ENCODE measurements at places on chromosomes 1 and 21.

DNA sequence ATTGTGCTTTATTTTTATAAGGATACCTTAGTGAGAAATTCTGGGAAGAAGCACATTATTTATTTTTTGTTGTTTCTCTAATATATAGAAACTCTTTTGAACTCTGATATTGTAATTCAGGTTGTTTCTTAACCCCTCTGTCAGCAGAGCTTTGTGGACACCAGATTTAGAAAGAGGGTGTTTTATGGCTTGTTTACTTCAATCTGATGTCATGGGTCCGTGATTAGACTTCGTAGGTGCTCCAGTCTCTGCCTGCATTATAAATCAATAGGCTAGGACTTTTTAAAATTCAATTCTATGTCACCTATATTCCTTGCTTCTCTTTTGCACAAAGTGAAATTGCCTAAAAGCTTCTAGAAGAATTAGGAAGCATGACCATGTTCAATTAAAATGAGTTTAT is 47.3 kb upstream of the CCDC190 start:
- DNase-seq: no peak

- no peak for DNase-seq
These were observed 63.2 kb downstream of the DIRAS3 start for GRCh38 chr1:67987046-67987799.

GRCh38 chr1:9035226-9035625 is 9.0 kb upstream of the SLC2A7 start:
- no peak for DNase-seq

GRCh38 chr1:25543425-25544242 is at the start of gene LDLRAP1:
TSS of gene LDLRAP1 (plus strand) at chr1:25543606. CDS start at chr1:25543699, 93 bp downstream.
- peak; percentile 48 for DNase-seq

DNA sequence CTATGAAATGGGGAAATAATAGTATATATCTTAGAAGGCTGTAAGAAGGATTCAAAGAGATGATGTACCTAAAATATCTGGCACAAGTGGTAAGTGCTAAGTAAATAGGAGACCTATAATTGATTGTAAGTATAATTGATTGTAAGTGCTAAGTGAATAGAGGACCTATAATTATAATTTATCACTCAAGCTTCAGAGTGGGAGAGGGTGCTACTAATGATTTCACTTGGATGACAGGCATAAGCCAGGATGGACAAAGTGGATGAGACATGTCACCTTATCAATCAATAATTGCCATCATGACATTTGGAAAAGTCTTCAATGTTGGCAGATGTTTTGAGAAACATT is 11.2 kb downstream of the RCAN1 start:
- DNase-seq: no peak

- no peak for DNase-seq
These were observed 1.1 kb downstream of the NENF start for GRCh38 chr1:212433577-212434462.

DNA sequence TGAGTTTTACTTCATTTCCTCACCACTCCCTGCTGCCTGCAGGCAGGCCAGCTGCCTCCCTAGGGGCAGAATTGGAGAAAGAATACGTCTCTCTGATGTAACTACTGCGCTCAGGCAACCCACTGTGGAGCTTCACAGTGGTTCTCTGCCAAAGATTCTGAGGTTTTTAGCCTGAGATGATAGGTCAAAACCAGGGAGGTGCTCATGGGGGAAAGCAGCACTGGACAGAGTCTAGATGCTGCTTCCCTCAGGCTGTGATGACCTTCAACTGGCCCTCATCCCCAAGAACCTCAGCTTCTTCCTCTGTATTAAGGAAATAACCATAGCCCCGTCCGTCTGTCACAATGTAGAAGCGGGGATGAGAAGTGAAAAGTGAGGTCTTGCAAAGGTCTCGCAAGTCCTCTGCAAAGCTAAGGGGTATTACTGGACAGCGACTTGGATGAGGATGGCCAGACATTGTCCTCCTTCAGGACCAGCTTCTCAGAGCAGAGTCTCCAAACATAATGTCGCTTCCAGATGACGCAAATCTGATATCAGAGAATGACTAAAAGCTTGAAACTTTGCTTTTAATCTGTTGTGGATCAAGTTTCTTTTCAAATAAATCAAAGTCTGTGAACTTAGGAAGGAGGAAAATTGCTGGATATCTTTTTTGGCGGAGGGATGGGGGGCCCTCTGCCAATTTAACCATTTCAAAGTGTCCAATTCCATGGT is 65.9 kb upstream of the ATP5PO start:
- DNase-seq: no peak

- no peak for DNase-seq
These were observed 75.7 kb downstream of the ENAH start for GRCh38 chr1:225577241-225577640.

GRCh38 chr1:91937613-91938012 is 11.6 kb upstream of the BRDT start:
- no peak for DNase-seq

- DNase-seq: no peak
These were observed 8.0 kb downstream of the C1orf50 start for GRCh38 chr1:42774928-42775526.

- DNase-seq: peak; percentile 87
These were observed at the start of gene CAPZA1 for GRCh38 chr1:112619518-112620376. TSS of gene CAPZA1 (plus strand) at chr1:112619832. CDS start at chr1:112619845, 13 bp downstream.

GRCh38 chr21:41488080-41488479 is 19.9 kb downstream of the TMPRSS2 start:
- no peak for DNase-seq

- no peak for DNase-seq
These were observed 11.8 kb downstream of the TFF2 start for GRCh38 chr21:42338729-42339715.

DNA sequence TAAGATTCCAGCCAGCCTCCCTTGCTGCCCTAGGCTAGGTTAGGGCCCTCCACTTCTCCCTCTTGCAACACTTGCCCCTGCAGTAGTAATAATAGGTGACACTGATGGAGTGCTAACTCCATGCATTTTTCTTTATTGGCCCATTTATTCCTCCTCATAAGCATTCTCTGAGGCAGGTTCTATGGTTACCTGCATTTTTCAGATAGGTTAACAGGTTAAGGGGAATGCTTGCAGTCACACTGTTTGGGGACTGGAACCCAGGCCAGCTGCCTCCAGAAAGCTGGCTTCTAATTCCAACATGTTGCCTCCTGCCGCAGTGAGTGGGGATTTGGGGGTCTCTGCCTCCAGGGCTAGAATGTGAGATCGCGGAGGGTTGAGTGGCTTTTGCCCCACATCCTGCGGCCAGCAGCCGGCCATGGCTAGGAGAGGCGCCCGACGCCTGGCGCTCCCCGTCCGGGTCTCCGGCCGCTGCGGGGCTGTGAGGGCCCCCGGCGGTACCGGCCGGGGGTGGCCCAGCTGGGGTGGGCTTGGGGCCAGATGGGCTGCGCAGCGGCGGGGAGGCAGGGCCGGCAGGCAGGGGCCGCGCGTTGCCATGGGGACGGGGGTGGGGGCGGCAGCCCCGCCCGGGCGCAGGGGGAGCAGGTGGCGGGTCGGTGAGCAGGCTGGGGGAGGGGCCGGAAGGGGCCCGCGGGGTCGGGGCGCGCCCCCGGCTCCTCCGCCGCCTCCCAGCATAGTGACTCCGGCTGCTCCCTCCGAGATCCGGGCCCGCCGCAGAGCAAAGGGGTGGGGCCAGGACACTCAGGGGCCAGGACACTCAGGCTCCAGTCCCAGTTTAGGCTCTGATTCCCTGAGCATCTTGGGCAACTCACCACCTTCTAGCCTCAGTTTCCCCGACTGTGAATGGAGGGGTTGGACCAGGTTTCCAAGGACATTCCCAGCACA is 68.4 kb upstream of the SSBP3 start:
- no peak for DNase-seq

GRCh38 chr1:96882096-96882495 is 160.5 kb downstream of the PTBP2 start:
- DNase-seq: no peak

DNA sequence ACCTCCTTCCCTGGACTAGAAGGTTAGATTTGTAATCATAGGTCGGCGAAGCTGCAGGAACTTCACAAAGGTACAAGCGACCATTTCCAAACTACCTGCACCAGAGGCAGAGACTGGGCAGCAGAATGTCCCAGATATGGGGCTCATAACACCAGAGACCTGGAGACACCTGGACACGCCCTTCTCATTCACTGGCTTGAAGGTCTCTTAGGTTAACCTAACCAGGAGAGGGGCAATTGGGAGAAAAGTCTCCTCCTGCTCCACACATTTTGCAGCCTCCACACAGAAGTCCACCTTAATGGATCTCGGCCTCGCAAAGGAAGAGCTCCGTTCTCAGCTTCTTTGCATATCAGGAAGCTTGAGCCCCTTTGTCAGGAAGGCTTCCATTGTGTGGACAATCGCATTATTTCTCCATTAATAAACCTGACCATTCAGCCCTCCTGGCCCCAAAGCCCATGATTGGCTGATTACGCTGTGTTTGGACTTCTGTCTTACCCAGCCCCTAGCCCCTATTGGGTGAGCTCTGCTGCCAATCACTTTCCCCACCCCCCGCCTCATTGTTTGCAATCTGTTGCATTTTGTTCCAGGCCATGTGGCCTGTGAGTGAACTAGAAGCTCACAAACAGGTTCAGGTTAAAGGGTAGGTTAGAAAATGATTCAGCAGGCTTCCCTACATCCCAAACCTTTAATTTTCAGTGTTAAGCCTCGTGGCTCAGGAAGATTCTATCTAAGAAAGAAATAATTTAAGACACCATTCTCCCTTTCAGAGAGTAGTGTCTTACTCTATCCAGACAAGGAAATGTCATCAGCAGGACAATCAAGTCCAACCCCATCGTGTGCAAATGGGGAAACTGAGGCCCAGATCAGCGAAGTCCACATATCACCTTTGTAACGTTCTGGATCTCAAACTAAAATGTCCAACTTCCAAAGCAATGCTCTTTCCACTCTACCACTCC is 2.8 kb downstream of the MYCL start:
- DNase-seq: no peak

DNA sequence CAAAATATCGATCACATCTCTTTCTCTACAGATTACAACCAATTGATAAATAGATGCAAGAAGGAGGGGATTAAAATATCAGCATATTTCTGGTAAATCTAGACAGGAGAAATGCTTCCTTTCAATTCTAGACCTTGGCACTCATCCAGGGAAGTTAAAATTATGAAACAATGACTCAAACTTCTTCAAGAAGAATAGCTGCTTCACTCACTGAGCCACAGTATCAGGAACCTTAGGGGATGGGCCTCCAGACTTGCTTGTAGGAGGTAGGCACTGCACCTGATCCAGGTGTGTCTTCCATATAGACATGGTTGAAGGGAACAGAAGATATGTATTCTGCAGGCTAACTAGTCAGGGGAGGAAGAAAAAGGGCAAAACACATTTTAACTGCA is 9.8 kb downstream of the SLAMF7 start:
- no peak for DNase-seq

GRCh38 chr1:29240986-29241385 is 4.7 kb downstream of the PTPRU start:
- no peak for DNase-seq

DNA sequence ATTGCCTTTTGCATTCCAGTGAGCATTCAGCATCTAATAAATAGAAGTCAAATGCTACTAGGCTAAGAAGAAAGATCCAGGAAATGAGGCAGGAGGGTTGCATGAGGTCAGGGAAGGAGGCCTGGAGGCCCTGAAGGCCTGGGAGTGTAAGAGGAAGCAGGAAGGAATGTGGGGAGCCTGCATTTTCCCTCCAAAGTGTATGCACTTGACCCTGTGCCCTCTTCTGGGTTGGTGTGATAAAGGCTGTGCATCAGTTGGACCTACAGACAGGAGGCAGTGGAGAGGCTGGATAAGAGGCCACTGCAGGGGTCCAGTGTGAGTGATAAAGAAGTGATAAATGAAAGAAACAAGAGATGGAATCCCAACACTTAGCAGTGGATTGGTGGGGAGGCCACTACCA is 20.4 kb downstream of the KIAA1614 start:
- DNase-seq: no peak

DNA sequence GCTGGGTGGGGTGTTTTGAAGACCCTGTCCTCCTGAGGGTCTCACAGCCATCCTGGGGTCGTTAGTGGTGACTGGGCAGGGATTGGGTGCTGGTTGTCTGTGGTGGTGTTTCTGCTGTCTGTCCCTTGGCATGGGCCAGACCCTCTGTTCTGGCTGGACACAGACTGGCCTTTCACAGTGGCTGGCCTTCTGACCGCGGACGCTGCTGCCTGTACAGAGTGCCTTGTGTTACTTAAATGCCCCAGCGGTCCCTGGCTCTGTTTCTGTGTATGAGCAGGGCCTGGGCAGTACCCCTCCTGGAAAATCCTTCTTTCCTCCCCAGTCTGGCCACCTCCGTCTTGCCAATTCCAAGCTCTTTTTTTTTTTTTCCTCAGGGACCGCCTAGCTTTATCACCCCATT is 50.9 kb downstream of the SH3BGR start:
- DNase-seq: no peak

- DNase-seq: no peak
These were observed 63.2 kb downstream of the CASQ2 start for GRCh38 chr1:115705085-115705951.

- no peak for DNase-seq
These were observed 13.1 kb upstream of the SLC25A34 start for GRCh38 chr1:15722836-15723532.

GRCh38 chr1:91406773-91407389 is 2.2 kb upstream of the HFM1 start:
- no peak for DNase-seq

DNA sequence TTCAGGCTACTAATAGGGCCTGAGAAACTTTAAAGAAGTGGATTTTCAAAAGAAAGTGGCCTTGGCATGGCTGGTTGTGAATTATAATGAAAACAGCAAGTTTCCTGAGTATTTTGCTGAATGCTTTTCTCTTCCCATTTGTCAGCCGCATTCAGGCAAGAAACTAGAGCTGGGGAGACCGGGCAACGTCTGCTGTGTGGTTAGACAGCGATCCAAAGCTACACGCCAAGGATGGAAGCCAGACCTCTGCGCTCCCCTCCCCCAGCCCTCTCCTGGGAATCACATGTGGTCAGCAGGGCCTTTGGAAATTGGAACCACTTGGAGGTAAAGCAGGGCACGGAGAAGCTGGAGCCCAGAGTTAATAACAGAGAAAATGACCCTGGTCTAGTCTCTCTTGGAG is 114.1 kb upstream of the CD34 start:
- no peak for DNase-seq

GRCh38 chr1:183131166-183131565 is 54.9 kb upstream of the LAMC2 start:
- DNase-seq: no peak

DNA sequence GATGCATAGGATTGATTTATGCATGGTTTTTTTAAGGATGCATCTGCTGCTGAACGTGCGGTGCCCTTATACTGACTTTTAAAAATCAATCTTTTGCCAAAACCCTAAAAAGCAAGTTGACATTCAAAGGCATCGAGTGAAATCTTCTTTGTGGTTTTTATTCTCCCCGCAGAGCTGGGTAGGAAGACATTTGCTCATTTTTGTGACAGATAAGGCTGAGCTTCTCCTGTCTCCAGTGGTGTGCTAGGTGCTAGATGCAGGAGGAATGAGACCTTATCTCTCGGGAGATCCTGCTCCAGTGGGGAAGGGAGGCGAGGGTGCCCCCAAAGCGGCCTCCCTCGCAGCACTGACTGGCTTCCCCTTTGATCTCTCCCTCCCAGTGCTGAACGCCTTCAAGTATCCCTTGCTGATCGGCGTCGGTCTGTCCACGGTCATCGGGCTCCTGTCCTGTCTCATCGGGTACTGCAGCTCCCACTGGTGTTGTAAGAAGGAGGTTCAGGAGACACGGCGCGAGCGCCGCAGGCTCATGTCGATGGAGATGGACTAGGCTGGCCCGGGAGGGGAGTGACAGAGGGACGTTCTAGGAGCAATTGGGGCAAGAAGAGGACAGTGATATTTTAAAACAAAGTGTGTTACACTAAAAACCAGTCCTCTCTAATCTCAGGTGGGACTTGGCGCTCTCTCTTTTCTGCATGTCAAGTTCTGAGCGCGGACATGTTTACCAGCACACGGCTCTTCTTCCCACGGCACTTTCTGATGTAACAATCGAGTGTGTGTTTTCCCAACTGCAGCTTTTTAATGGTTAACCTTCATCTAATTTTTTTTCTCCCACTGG is 14.9 kb upstream of the CD101 start:
- peak; percentile 38 for DNase-seq

Data from activated effector memory CD4-positive, alpha-beta T cell treated with Interleukin-2 at 50 U/mL for 16 hours (primary cell).